ENCODE measurements at places on chromosomes 1 and 21.

DNA sequence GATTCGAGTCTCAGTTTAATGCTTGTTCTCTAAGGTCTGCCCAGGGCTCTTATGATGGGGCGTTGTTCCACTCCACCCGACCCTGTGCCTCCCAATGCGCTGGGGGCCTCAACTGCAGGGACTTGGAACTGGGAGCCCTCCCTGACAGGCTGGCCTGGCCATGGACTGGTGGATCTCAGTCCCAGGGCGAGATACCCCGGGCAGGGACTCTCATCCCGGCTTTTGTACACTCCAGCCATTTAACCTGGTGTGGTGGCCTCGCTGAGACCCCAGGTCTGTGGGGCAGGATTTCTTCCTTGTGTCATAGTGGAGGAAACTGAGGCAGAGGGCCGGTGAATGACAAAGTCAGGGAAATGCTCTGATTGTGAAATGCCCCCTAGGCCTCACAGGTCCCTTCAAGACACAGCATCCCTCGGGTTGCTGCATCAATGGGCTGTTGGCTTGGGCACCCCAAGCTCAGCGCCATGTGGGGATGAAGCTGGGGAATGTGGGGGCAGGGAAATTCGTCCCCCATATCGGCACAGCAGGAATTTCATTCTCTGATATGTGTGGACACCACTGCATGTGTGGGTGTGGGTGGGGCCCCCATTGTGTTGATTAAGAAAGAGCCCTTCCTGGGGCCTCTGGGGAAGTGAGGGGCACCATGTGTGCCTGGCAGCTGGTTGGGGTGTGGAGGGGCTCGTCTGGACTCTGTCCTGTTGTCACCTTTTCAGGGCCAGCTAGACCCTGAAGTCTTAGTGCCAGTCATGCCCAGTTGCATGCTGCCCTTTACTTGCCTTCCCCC, 19.9 kb upstream of the ZNF678 start:
- no peak for DNase-seq

DNA sequence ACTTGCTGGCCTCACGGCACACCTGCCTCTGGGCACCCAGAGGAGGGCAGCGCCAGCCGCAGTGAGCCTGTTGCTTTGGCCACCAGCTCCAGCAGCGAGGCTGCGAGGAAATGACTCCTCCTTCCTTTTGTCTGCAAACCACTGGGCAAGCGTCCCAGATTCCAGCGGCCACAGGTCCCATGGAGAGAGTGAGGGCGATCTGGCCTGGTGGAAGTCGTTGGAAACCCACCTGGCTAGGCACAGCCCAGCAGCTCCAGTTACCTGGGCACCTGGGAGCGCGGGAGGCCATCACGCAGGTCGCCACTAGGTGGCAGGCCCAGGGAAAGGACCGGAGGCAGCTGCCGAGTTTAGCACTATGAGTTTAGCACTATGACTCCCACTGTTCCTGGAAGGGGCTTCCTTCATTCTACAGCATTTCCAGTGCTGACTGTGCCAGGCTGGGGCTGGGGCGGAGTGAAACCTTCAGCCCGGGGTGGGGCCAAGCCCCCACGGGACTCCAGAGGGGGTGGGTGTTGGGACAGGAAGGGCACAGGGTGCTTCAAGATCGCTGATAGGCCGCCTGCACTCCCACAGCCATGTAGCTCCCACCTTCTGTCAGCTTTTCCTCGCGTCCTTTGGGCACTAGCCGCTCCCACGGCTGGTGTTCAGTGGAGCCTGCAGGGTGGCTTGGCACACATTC, 1.1 kb upstream of the ESPN start:
- DNase-seq = peak; percentile 29

- DNase-seq = no peak
These were observed 53.9 kb downstream of the EDN2 start for GRCh38 chr1:41430582-41430981.

DNA sequence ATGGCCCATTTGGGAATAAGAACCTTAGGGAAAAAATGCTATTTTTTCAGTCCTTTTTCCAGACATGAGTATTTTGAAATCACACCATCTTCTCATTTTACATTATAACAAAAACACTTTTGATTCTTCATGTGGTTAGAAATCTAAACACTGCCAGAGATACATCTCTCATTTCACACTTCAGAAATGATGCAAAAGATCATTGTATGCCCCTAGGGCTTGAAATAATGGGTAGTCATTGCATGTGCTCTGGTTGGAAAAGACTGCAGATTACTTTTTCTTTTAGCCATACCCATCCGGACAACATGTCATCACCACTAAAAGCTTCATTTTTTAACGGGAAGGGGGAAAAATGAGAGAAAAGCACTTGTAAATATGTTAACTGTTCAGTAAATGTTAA, 1152.2 kb upstream of the ADGRL4 start:
- no peak for DNase-seq

DNA sequence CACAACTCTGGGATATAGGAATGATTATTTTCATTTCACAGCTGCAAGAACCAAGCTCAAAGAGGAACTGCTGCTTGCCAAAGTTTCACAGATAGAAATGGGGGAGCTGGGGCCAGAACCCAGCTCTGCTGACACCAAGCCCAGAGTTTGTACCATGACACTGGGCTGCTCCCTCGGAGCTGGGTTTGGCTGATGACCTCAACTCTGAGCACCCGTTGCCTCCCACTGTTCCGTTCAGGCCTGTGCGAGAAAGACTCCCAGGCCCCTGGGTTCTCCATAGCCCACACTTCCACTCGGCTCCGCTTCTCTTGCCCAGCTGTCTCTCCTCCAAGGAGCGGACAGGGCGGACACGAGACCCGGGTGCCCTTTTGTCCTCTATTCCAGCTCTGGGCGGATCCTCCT, 55.2 kb downstream of the NGF start:
- DNase-seq = no peak

GRCh38 chr1:109768820-109769219, 5.1 kb upstream of the EPS8L3 start:
- no peak for DNase-seq

DNA sequence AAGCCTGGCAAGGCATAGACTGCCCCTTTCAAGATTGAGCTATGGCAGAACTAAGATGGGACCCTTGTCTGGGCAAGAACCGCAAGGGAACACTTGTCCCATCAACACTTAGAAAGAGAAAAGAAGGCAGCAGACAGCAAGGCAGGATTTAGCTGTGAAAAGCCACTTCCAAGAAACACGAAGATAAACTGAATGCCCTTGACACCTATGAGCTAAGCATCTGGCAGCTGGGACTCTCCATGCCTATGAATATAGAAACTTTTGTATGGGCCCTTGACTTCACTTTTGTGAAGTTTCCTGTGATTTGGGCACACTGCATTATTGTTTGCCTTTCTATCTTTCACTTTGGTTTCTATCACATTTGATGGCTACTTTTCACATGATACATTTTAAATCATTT, 24.9 kb upstream of the CACNA1E start:
- no peak for DNase-seq

DNA sequence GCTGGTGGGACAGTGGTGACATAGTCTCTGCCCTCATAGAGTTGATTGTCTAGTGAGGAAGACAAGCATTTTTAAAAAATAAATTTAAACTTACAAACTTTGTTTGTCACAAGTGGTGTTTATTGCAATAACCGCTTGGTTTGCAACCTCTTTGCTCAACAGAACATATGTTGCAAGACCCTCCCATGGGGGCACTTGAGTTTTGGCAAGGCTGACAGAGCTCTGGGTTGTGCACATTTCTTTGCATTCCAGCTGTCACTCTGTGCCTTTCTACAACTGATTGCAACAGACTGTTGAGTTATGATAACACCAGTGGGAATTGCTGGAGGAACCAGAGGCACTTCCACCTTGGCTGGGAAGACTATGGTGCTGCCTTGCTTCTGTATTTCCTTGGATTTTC, 58.4 kb downstream of the LAMC2 start:
- peak; percentile 51 for DNase-seq

GRCh38 chr1:24914226-24915069, 15.6 kb downstream of the RUNX3 start:
- DNase-seq = no peak

GRCh38 chr1:12294076-12294475, 64.2 kb downstream of the VPS13D start:
- no peak for DNase-seq

DNA sequence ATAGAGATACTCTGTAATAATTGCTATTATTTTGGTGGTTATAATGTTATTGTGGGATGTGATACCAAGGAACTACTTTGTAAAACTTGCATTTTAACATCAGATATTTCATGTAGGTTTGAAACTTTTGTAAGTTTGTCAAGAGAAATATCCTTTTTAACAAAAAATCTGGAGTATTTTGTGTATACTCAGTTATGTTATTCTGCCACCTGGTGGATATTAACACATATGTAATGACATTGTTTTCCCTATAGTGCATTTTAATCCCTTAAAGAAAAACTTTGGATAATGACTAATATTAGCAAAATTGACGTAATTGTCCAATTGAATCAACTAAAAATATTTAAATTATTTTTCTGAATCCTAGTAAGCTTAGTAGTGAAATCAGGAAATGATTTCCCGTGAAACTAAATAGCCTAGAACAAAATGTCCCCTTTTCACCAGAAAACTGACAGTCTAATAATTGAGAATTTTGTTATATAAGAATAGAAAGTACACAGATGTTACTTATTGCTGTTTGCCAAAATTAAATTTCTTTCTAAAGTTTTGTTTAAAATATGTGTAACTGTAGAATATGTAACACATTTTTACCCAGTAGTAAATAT, 39.6 kb downstream of the KCTD3 start:
- DNase-seq = peak; percentile 44

DNA sequence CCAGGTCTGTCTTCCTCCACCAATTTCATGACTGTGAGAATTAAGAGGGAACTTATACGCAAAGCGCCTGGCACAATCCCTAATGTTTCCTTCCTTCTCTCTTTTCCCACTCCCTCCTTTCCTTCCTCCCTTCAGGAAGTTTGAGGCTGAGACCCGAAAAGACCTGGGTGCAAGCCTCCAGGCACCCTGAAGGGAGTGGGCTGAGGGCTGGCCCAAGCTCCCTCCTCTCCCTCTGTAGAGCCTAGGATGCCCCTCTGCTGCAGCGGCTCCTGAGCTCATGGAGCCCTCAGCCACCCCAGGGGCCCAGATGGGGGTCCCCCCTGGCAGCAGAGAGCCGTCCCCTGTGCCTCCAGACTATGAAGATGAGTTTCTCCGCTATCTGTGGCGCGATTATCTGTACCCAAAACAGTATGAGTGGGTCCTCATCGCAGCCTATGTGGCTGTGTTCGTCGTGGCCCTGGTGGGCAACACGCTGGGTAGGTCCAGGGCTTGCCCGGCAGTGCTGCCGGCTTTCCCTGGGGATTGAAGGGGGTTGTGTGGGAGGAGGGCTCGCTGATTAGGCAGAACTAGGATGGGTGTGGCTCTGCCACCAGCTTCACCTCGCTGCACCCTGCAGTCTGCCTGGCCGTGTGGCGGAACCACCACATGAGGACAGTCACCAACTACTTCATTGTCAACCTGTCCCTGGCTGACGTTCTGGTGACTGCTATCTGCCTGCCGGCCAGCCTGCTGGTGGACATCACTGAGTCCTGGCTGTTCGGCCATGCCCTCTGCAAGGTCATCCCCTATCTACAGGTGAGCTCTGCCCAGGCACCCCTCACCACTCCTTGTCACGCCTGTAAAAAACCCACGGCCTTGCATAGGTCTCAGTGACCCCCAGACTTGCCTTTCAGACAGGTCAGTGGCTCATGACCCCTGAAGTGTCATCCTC, 1.7 kb downstream of the HCRTR1 start:
- no peak for DNase-seq

DNA sequence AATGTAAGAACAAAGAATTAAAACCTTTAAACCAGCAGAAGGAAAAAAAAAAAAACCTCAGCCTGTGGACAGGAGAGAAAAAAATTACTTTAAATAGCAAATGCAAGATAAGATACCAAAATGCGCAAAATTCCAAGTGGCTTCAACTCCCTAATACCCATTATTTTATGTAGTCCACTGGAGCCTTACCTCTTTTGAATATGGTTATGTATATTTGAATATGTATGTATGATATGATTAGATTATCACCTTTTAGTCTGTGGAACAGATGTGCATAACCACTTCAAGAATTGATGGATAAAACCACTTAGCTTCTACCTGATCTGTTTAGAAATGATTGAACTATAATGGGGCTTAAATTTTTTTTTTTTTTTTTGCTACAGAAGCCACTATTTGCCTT, 52.4 kb upstream of the C1orf115 start:
- no peak for DNase-seq

DNA sequence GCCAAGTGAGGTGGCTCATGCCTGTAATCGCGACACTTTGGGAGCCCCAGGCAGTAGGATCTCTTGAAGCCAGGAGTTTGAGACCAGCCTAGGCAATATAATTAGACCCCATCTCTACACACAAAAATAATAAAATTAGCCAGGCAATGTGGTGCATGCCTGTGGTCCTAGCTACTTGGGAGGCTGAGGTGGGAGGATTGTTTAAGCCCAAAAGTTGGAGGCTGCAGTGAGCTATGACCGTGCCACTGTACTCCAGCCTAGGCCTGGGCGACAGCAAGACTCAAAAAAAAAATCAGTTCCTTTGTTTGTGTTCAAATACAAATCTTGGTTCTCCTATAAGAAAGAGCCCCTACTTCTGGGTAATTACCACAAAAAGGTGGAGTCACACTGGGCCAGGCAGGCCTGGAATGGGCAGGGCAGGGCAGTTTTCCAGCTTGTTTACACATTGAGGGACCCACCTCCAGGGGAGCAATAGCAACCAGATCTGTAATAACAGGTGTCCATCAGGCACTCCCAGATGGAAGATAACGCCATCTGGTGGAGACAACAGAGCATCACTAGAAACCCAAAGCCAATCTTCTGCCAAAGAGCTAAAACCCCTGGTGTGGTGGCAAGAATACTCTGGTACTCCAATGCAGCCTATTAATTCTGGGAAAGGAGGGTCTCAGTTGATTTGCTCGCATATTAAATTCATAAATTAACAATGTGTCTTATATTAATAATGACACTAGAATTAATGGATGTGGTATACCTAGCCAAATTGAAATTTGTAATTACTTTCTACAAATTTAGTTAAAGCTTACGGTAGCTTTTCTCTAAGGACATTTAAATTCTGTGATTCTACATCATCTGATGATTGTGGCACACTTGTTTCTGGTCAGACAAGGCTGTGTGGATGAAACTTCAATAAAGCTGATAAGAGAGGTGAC, 13.2 kb downstream of the PPP1R15B start:
- peak; percentile 82 for DNase-seq

- no peak for DNase-seq
These were observed 102.0 kb downstream of the DIRAS3 start for GRCh38 chr1:67948151-67949080.

DNA sequence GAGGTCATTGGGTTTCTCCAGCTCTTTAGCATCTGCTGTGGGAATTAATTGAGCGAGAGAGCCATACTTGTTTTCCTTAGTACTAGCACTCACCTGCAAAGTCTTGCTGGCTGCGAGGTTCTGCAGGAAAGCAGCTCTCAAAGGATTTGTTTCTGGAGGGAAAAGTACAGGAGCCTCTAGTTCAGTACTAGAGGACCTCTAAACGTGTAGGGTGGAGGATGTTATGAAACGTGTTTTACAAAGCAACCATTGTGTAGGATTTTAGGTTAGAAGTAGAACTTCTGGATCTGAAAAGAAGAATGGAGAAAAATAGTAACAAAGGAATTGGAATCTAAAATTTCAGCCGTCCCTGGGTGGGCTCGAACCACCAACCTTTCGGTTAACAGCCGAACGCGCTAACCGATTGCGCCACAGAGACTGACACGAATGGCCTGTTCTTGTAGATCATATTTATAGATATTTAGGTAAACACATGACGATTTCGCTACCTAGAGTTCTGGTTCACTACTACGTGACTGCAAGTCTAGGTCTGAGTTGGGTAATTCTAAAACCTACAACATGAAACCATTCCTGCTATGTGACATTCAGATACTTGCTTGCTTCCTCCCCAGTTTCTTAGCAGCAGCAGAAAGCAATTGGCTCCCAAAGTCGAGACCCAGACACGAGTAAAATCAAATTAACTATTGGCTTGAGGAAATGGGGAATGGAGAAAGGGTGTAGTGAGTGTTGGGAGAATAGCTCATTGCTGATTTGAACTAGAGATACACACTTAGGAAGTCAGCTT, 60.2 kb upstream of the CFAP126 start:
- DNase-seq = no peak
